ENCODE measurements at places on chromosomes 13 and 19.

DNA sequence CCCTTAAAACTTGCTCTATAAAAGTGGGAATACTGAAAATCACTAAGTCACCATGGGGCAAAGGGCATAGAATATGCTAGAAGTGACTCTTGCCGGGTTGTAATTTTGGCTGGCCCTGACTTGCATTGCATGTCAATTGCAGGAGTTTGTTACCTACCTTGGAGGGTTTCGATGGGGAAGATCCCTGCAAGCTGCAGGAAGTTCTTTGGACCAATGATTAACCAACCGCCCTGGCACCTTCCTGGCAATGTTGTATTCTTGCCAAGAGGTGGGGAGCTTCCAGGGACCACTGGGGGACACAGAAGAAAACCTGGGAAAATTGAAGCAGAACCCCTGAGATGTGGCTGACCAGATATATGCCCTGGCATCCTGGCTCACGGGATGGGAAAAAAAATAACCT, 235.8 kb downstream of the B3GLCT start:
- DNase-seq = no peak

DNA sequence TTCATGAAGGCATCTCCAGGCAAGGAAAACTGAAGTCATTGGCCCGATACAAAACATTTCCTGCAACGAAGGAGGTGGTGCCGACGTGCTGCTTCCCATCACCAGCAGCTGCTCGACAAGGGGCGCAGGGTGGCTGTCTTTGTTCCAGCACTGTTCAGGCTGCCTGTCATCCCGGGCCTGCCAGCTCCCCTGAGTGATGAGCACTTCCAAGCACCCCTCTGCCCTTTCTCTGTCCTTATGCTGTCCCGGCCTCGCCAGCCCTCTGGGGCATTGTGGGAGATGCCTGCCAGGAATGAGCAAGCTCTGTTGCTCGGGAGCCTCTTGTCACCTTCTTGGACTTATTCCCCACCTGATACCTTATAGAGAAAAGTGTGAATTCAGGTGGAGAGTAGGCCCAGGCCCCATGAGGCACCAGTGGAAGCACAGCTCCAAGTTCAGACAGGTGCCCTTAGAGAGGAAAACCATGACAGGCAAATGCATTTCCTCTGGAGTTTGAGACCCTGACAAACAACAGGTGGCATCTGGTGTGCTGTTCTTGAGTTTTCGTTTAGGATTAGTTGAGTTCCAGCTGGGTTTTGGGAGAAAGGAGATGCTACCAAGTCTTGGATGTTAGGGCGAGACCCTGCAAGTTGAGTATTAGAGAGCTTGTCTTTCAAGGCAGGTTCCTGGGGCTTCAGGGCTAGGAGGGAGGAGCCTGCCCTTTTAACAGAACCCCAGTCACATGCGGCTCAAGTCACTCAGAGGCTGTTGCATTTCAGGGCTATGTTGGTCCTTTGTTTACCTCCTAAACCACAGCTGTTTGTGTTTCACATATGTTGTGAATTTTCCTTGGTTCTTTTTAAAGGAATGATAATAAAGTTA, 21.4 kb downstream of the BBC3 start:
- DNase-seq = no peak

DNA sequence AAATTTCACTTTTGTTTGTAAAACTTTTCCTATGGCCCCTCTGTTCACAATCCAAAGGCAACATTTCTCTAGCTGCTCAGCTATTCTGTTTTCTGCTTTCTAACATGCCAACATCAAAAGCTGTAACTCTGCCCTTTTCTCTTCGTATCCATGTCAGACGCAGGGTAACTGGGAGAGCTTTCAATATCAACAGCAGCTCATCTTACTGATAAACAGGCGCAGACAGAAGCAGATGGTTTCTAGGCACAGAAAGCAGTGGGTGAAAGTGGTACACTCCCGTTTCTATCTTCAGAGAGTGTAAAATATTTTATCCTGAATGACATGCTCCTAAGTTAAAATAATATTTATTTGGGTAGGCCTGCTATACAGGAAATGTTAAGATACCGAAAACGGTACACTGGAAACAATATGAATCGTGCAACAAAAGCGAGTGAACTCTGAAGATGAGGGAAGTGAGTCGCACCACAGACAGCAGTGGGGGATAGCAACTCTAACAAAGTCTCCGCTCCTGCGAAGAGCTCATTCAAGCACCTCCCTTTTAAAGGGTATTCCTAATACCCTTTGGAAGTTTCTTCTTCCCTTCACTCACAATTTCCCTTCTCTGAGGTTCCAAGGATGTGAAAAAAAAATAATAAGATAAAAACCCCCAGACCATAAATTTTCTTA, 798.3 kb downstream of the GPC5 start:
- no peak for DNase-seq

DNA sequence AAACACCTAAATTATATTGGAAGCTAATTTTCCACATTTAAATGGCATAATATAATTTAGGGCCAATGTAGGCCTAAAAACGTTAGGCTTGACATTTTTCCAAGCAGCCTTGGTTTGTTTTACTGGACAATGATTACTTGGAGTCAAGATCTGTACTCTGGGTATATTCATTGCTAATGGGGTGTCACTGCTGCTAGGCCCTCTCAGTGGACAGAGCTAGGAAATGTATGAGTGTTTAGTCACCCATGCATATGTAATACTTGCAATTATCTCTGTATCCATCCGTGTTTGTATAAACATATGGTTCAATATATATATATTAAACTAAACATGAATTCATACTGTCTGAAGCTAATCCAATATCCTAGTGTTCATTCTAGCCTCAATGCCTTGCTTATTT, 598.1 kb downstream of the DCT start:
- no peak for DNase-seq

DNA sequence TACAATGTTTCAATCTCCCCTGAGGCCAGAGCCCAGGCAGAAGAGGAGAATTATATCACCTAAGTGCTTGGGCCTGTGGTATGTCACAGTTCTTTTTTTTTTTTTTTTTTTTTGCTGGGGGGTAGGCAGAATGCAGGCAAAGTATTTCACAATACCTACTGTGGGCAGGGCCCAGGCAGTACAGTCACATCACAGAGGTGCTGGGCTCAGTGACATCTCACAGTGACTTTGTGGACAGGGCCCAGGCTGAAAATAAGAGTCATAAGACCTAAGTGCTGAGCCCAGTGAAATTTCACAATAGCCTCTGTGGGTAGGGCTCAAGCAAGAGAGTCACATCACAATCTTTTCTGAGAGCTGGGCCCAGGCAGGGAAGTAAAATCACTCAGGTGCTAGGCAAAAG, 15.9 kb upstream of the ZNF208 start:
- DNase-seq = no peak

- DNase-seq = no peak
Measured at GRCh38 chr19:54905803-54906511, at the start of gene NCR1. NCR1 (plus strand) TSS chr19:54906148; CDS start chr19:54906188, 40 bp downstream.

- DNase-seq = no peak
Measured at GRCh38 chr19:40512110-40512472, 45.3 kb downstream of the SPTBN4 start.

- DNase-seq = no peak
Measured at GRCh38 chr19:595326-596262, 5.9 kb downstream of the HCN2 start.

GRCh38 chr13:39102981-39103490, 64.8 kb downstream of the NHLRC3 start:
- no peak for DNase-seq

DNA sequence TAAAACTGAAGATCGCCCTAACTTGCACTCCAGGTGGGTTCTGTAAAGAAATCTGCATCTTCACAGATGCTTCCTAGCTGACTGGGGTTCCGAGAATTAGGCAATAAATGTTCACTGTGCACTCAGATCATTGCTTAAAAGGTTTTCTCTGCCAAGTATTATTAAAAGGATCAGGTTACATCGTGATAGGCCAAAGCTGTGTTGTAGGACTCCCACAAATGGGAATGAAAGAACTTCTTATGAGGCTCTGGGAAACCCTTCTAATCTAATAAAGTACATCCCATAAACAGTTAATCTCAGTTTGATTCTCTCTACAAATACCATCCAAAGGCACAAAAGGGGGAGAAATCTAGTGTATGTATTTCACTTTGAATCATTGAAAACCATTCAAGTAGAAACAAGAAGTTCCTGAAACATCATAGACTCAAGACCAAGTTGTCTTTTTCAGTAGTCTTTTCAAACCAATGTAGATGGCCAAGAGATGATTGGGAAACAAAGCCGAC, 7.1 kb upstream of the POU4F1 start:
- peak; percentile 42 for DNase-seq

- DNase-seq = no peak
Measured at GRCh38 chr19:19463348-19464117, 51.8 kb downstream of the TSSK6 start.

- no peak for DNase-seq
Measured at GRCh38 chr19:34319785-34320184, 45.2 kb upstream of the GPI start.

GRCh38 chr13:46492946-46493345, 60.0 kb upstream of the LRCH1 start:
- peak; percentile 32 for DNase-seq

- no peak for DNase-seq
Measured at GRCh38 chr13:26623125-26623524, 65.6 kb downstream of the WASF3 start.

DNA sequence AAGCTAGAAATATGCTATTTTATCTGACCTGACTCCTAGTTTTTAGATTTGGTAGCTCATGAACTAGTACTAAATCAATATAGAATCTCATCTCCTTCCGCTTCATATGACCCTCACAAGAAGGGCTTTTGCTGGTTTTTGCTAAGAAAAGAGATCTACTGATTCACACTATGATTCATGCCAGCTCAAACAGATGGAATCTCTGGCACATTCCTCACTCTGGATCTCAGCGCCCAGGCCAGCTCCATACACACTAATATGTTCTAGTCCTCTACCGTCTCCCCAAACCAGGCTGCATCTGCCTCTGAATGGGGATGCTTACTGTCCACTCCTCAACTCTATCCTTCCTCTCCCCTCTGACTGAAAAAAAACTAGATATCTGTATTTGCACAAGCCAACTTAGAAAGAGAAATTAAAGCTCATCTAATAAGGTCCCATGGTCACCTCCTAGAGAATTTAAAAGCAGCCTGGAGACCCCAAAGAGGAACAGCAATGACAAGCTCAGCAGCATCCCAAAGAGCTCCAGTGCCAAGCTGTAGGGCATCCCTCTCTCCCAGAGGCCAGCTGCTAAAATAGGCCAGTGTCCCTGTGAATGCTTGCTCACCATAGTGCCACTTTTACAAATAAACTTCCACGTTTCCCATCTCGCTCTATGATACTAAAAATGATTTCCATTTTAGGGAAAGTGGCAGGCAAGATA, 74.9 kb downstream of the LHFPL6 start:
- no peak for DNase-seq

DNA sequence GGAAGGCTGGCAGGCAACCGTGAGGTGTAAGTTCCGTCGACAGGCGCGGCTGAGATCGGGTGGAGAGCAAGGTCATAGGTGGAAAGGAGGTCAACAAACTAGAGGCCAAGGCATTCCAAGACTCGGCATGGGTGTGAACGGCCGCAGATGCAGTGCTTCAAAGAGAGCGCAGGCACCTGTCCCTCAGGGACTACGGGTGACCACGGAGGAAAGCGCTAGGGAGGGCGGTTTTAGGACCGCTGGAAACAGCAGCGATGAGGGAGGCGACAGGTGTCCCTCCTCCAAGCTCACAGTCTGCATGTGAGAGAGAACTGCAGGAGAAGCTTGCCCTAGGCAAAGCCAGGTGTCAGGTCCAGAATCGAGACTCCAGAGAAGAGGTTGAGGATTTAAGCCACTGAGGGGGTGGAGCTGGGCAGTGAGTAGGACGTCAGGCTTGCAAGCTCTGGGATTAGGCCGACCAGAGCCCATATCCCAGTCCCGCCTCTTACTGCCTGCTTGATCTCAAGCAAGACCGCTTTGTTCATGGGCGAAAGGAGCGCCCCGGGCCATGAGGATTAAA, 1.6 kb upstream of the MLNR start:
- no peak for DNase-seq

GRCh38 chr19:33381101-33381500, 7.6 kb downstream of the CEBPG start:
- no peak for DNase-seq

DNA sequence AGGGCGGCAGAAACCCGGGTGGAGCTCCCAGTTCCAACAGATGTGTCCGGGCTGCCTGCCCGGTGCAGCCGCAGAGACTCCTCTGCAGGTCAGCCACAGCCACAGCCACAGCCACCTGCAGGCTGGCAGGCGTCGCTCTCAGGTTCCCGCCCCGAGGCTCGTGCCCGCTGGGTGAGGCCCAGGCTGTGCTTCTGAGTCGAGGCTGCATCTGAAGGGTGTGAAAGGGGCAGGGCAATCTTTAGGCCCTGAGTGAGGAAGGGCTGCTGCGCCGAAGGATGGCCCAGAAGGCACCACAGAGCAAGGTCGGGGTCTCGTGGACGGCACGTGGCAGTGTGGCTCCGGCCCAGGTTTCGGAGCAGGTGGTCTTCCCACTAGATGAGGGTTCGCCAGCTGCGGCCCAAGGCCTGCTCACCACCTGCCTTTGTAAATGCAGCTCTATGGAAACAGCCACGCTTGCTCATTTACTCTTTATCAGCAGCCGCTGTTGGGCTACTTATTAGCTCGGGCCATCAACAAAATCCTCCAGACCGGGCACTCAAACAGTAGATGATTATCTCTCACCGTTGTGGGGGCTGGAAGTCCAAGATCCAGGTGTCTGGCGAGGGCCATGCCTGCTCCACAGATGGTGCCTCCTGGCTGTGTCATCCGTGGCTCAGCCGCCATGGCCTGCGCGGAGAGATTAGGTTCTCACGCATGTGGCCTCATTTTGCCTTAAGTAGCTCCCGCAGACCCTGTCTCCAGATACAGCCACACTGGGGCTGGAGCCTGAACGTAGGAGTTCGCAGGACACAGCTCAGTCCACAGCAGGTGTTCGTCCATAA, 40.3 kb upstream of the TFDP1 start:
- no peak for DNase-seq

GRCh38 chr13:30618930-30619279, 1.2 kb downstream of the USPL1 start:
- no peak for DNase-seq

GRCh38 chr19:17073869-17074633, 1.2 kb downstream of the HAUS8 start:
- peak; percentile 44 for DNase-seq

- DNase-seq = no peak
Measured at GRCh38 chr13:86856991-86857390, 814.2 kb upstream of the SLITRK5 start.

- DNase-seq = no peak
Measured at GRCh38 chr19:5850743-5851293, 431 bp downstream of the FUT3 start.

GRCh38 chr13:73040968-73041596, 17.7 kb upstream of the KLF5 start:
- DNase-seq = no peak

DNA sequence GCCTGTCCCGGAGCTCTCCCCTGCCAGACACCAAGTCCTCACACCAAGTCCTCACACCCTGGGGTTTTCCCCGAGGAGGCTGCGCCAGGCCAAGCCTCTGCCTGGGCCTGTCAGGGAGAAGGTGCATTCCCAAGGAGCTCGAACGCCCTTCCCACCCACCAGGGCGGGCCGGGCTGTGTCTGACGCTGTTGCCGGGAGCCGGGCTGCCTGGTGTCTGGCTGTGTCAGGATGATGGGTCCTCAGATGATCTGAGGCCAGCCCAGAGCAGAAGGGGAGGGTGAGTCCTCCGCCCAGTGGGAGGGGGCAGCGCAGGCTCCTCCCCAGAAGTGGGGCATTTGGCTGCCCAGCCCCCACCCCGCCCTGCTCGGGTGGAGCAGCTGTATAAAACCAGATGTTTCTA, 2.3 kb upstream of the HAS1 start:
- DNase-seq = no peak

GRCh38 chr13:44280456-44280855, 93.2 kb upstream of the SERP2 start:
- DNase-seq = no peak

All from GM13977 (cell line).